Left colon (tissue), 2 donors: ENCODE measurements at places on chromosomes 1 and 21. TPM values are rescaled to one million over a fixed set of nuclear protein-coding genes. Genes with fewer than 3 reads are reported as not detected.

The RIPPLY3 gene
- total RNA-seq: 0.11 TPM

The KRTAP15-1 gene
- not detected for total RNA-seq

The NR5A2 gene
- 53.6 TPM for total RNA-seq

The PROK1 gene
- not detected for total RNA-seq

The S1PR1 gene
- total RNA-seq: 7.1 TPM

DNA sequence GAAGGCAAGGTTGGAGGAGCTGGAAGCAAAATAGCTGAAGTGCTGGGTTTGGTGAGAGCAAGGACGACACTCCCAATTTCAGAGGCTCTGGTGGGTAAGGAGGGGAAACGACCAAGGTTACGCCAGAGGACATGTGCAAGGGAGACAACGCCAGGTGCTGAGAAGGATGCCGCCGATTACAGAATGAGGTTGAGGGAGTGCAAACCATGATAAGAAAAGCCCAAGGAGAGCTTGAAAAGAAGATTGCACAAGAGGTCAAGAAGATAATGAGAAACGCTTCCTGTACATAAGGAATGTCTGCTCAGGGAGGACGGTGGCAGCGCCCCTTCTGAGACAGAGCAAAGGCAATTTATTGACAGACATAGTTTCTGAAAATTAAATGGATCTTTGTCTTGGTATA is 382.0 kb upstream of the PROX1 start:
- no peak for DNase-seq

DNA sequence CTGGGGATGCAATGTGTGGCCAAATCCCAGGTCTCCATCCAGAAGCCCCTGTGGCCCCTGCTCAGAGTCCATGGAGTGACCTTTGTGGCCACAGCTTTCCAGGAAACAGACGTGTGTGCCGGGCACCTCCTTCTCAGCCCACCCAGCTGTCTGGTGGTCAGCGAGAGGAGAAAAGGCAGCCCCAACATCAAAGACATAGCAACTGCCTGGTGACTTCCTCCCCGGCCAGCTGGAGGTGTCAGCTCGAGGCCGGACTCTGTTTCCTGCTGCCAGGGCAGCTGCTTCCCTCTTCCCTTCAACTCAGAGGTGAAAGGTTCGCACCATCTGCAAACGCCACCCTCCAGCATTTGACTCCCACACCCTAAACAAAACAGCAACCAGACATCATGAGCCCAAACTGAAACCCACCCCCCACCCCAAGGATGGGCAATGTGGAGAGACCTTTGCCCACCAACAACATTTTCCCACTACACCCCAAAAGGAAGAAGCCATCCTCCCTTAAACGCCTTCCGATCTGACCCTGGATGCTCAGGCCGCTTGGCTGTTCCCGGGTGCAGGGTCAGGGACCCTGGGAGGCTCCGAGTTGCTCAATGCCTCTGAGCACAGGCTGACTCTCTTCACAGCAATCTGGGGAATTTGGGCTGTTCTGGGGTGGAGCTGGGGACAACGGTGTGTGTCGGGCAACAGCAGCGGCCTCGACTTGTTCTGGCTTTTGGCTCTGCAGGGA is 162.3 kb downstream of the PSMG1 start:
- DNase-seq: no peak

DNA sequence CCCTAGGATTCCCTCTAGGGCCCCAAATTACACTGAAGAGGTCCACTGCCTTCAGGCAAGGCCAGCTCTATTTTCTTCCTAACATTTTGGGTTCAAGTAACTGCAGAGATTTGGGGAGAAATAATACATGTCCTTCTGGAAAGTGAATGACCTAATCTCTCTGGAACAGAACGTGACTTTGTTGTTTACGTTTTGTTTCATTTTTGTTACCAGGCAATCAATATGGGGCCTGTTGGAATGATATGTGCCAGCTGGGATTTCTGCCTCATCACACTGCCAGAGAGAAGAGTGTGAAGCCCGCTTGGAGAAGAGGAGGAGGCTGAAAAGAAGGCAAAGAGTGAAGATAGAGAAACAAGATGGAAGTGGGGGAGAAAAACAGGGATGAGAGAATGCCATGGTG is 116.7 kb downstream of the FASLG start:
- DNase-seq: no peak

DNA sequence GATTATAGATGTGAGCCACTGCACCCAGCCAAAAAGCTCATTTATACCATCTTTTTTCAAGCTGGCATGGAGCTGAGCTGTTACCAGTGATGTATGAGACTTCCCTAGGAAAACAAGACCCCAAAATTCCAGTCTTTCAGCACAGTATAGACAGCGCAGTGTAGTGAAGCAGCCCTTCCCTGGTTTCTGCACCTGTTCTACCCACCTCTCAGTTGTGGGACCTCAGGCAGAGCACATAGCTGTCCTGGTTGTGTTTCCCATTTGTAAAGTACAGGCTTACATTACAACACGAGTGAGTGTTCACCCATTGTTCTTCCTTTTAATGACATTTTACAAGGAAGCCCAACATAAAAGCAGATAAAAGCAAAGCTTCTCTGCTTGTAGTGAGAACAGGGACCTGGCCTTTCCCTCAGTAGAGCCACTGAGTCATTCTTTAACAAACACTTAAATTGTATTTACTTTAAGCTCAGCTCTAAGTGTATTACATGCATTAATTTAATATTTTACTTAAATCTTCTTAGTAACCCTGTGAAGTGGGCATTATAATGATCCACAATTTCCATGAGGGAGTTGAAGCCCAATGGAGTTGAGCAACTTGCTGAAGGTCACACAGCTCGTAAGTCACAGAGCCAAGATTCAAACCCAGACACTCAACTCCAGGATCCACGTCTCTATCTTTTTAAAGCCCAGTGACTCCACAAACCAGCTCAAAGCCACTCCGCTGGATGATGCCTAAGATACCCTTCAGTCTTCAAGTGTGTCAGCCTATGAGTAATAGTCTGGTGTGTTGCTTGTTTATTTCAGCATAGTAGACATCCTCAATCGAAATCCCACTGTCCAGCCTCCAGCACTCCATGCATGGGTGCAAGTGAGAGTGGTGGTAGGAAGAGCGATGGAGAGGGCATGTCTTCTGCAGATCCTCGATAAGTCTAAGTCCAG is 40.5 kb upstream of the CAPZB start:
- no peak for DNase-seq

DNA sequence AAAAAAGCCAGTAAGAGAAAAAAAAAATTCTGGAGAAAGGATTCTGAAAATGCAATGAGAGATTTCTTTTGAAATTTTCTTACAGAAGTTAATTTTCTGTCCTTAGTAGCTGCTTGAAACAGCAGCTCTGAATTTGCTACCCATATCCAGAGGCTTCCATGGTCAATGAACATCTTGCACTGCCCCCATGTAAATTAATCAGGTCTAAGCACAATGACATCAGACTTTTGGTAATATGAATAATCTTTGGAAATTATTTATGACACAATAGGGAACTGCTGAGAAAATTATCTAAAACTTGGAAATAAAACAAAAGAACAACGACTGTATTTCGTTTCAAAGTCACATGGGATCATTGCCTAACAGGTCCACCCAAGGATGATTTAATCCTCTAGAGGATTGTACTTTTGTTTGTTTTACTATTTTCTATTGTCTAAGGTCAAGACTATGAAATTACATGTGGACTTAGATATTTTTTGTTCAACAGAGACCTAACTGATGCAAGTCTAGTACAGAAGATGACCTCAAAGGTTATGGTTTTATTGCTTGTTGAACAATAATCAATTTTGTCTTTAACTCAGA is 312.1 kb downstream of the BACH1 start:
- no peak for DNase-seq

- no peak for DNase-seq
Observed at GRCh38 chr1:99655376-99655775, 9.5 kb downstream of the PALMD start.

DNA sequence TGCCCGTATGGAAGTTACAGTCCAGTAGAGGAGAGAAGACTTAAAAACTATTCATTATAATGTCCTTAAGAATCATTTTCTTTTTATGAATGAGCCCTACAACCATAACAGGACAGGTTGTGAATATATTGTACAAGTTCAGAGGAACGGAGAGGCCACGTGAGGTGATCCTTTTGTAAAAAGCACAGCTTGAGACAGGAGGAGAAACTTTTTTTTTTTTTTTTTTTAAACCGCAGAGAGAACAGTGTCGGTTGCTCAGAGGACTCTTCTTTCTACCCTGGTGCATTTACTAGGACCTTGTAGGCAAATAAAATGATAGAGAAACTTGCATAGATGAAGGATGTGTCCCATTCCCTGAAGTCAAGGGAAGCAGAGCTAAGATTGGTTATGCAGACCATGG is 32.1 kb downstream of the DYRK1A start:
- no peak for DNase-seq

GRCh38 chr1:203046984-203047630 is 20.8 kb downstream of the PPFIA4 start:
- DNase-seq: no peak

DNA sequence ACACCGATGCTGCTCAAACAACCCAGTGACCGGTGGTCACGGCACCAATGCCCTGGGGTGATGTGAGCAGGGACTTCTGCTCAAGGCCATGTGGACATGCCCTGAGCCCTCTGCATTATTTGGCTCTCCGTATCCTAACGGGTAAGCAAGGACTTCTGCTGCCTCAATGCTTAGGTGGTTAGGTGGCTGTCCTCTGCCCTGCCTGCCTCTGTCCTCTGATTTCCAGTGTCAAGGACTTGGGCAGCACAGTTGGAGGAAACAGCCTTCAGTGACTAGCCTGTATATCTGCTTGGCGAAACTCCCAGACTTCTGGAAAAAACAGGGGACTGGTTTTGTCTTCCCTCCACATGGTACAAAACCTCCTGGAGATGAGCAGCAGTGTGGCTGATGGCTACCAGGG is 34.5 kb downstream of the DNAJC11 start:
- no peak for DNase-seq

GRCh38 chr1:57620605-57621004 is 196.7 kb upstream of the DAB1 start:
- no peak for DNase-seq

DNA sequence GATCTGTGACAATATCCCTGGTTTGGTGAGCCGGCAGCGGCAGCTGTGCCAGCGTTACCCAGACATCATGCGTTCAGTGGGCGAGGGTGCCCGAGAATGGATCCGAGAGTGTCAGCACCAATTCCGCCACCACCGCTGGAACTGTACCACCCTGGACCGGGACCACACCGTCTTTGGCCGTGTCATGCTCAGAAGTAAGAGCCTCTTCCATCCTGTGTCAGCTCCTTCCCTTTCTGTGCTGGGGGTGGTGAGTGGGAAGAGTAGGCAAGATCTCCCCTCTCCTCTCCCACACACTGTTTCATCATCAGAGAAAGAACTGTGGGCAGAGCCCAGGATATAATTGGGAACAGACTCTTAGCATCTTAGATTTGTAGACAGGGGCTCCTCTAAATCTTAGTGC is 6.1 kb downstream of the WNT2B start:
- DNase-seq: no peak

DNA sequence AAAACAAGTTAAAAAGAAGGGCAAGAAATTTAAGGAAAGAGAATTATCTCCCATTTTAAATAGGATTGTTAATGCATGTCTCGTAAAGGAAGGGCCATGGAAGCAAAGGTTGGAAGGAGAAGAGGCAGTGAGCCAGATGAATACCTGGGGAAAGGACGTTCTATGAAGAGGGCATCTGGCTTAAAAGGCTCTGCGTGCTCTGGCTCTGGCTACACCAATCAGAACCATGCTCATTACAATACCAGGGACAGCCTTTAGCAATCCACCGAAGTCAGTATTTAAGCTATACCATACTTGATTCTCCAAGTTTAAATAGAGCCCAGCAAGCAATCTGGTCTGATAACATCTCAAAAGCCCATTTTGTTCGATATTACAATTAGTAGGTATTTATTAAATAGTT is 58.5 kb upstream of the C1orf87 start:
- DNase-seq: no peak

DNA sequence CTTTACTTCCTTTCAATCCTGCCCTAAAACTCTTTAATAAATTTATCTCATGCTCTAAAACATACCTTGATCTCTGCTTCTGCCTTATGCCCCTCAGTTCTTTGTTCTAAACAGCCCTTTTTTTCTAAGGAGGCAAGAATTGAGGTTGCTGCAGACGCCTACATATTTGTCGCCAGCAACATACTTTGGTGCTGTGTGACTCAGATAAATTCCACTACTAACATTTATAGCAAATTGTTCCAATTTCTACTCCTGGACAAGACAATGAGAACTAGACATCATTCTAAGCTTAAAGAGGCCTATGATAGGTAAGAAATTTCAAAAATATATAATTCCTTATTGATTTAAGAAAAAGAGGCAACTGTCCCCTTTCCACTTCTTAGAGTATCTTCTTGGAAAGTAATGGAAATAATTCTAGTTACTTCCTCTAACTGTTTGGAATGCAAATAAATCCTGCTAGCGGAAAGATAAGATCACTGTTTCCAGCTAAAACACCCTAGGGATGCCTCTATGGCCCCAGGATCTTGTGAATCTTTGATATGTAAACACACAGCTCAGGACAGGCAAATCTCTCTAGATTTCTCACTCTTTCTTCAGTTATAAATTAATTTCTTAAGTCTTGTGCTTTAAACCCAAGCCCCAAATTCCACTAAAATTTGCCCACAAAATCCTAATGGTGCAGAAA is 869.1 kb downstream of the KCNT2 start:
- no peak for DNase-seq

GRCh38 chr1:219792337-219793021 is 135.9 kb downstream of the SLC30A10 start:
- DNase-seq: no peak
